ENCODE measurements at places on chromosomes 12 and 14.

DNA sequence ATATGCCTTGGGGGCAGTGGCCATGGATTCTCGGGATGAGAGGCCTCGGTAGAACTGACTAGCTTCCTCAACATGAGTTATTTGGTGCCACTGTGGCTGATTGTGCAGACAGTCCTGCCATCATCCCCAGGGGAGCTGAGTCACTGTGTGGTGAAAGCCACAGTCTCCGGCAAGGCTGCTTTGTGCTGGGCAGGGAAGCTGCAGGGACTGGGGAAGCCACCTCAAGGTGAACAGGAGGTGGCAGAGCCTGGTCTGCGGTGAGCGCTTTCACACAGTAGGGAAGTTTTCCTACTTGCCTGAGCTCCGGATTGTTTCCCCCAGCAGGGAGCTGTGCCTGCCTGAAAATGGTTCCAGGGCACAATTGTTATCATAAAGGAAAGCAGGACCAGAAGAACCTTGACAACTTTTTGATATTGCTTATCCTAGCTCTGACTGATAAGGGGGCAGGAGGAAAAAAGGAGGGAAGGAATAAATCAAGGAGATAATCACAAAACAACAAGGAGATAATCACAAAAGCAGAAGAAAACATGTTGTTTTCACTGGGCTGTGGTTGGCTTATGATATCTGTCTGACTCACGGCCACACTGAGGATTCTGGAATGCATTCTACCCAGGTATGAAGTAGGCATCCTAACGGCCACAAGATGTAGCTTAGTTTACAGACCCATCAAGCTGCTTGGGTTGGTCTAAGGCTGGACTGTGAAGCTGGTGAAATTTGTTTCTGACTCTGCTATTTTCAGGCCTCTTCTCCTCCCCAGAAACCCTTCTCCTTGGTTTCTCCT, 32.2 kb upstream of the GNG2 start:
- DNase-seq, result peak; percentile 67

- no peak for DNase-seq
Observed at GRCh38 chr14:70856851-70857495, 47.7 kb upstream of the MAP3K9 start.

GRCh38 chr12:114287821-114288525, 118.0 kb downstream of the TBX5 start:
- DNase-seq, result no peak

DNA sequence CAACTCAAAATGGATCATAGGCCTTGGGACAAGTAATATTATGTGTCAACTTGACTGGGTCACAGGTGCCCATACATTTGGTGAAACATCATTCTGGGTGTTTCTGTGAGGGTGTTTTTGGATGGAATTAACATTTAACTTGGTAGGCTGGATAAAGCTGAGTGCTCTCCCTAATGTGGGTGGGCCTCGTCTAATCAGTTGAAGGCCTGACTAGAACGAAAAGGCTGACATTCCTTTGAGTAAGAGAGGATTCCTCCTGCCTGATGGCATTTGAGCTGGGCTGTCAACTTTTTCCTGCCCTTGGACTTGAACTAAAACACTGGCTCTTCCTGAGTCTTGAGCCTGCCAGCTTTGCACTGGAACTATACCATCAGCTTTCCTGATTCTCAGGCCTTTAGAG, 93.4 kb upstream of the ESRRB start:
- DNase-seq, result no peak

DNA sequence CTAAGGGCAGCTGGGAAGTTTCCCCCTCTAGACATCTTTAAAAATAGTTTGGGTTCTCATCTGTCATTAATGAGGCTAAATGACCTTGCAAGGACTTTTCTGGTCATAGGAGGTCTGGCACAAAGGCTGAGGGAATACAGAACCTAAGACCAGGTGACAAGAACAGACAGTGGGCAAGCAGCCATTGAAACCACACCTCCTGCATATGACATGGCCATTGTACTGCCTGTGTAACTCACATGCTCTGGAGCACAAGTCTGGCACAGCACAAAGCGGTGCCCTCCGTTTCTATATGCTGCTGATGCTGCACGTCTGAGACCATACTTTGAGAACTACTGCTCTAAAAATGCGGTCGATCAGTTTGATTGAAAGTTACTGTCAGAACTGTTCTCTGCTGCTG, 143.3 kb downstream of the APAF1 start:
- DNase-seq, result no peak

DNA sequence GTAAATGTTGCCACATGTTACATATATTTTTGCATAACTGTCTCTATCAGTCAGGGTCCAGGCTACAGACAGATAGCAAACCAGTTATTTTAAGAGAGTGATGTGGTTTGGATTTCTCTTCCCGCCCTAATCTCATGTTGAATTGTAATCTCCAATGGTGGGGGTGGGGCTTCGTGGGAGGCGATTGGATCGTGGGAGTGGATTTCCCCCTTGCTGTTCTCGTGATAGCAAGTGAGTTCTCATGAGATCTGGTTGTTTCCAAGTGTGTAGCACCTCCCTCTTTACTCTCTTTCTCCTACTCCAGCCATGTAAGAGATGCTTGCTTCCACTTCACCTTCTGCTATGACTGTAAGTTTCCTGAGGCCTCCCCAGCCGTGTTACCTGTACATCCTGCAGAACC, 704.2 kb upstream of the TBX3 start:
- DNase-seq, result no peak

- DNase-seq, result no peak
Observed at GRCh38 chr12:121582583-121583333, 1.9 kb upstream of the KDM2B start.

DNA sequence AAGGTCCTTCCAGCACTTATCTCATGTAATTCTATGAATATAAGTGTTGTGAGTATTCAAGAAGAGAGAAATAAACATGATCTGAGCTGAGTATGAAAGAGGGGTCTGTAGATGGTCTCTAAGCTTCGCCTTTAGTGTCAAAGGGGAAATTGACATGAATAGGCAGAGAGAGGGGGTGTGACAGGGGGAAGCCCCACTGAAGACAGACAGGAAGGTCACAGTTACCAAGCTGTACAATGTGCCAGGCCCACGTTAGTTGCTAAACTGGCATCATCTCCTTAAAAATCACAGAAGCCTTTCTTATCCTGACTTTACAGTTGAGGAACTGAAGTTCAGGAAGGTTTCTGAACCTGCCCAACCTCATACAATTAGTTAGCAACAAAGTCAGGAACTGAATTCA, 7.6 kb downstream of the ARHGEF40 start:
- DNase-seq, result no peak

Data from activated CD4-positive, CD25-positive, alpha-beta regulatory T cell treated with anti-CD3 and anti-CD28 coated beads, Interleukin-2, amount 50 U/mL, for 72 hours (primary cell).